Nephron progenitor cell (in vitro differentiated cells): ENCODE measurements at places on chromosomes 6 and 20.

DNA sequence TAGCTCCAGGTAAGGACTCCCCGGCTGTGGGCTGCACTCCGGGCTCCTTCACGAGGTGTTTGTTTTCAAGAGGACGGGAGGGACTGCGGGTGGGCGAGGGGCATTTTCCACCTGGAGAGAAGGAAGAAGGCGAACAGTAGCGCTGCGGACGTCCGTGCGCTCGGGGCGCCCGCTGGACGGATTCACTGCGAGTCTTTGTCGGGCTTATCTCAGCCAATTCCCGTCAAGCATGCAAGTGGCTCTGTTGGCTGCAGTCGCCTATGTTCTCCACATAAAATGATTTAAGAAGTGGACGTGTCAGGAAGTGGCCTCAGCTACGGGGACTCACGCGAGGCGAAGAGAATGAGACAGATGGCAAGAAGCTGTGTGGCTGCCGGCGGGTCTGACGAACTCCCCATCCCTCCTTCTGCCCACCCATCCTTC is 332 bp downstream of the GRIK2 start:
- no peak for DNase-seq

- DNase-seq = no peak
Measured at GRCh38 chr20:59323731-59324130, 23.3 kb downstream of the EDN3 start.

DNA sequence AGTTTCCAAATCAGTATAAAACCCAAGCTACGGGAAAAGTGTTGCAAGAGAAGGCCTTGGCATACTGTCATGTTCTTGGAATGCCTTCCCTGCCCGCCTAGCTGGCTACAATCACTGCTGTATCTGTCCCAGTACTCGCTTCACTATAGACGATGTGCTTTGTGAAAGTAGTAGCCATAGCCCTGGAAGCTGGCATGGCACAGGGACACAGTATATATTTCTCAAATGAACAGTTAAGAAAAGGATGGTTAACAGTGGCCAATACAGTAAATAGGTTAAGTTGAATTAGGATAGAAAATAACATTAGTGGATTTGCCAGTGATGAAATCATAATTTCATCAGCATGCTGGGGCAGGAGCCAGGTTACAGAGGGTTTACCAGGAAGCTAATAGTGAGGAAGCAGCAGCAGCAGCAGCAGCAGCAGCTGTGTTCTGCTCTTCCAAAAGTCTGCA is 499.3 kb downstream of the CDKAL1 start:
- no peak for DNase-seq

- no peak for DNase-seq
Measured at GRCh38 chr6:167089243-167090142, 33.4 kb upstream of the CCR6 start.

DNA sequence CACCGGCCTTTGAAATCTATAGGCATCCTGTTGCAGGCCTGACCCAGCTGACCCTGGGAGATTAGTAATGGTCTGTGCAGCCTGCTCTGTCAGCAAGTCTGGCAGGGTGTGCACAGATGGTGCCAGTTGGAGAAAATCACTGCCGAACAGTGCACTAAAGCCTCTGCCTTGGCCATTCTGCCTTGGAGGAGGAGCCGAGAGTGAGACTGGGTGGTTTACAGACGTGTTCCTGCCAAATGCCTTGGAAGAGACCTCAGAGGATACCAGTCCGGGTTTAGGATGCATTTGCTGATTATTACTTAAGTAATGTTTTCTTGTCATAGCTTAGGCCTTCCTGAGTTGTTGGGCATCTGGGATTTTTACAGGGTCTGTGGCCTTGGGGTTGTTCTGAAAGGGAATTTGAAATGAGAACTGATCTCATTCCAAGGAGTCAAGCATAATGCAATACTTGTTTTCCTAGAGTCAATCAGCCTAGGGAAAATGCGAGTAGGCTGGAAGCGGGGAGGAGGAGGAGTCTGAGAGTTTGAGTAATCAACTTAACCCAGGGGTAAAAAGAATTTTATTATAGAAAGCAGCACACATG is 292.1 kb downstream of the SOX4 start:
- DNase-seq = peak; percentile 59

GRCh38 chr20:19304886-19305415 is 92.5 kb downstream of the SLC24A3 start:
- DNase-seq = no peak
